Peyer's patch (tissue), 4 donors: ENCODE measurements at places on chromosomes 5 and 9. TPM values are rescaled to one million over a fixed set of nuclear protein-coding genes. Genes with fewer than 3 reads are reported as not detected.

Gene ENTPD2
- total RNA-seq: 29.1 TPM

Gene ATP10B
- total RNA-seq: 106 TPM

Gene SPINK6
- total RNA-seq: not detected

Gene FLT4
- 5.7 TPM for total RNA-seq

Gene SPINK4
- 639 TPM for total RNA-seq

Gene CCIN
- total RNA-seq: not detected

Gene CNTNAP3
- 6.6 TPM for total RNA-seq

Gene C7
- 60.1 TPM for total RNA-seq

Gene SAXO1
- not detected for total RNA-seq

DNA sequence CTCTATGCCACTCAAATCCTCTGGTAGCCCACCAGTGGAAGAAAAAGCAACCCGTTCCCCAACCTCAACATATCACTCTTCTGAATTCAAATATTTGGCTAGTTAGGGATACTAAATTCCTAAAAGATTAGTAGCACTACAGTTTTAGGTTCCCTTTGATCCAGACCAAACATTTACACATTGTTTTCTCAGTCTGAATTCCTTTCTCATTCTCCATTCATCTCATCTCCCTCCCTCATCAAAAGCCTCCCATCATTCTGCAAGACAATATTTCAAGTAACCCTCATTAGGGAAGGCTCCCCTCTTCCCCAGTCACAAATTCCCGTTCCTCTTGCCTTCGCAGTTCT lies 26.3 kb downstream of the ADAM19 start:
- no peak overlapping the region for H3K4me3 ChIP-seq
- H3K27me3 ChIP-seq: no peaks in the 10 kb centered on the region
- DNase-seq: no peak
- no peaks in the 10 kb centered on the region for H3K36me3 ChIP-seq
- H3K4me1 ChIP-seq: no peaks in the 10 kb centered on the region

DNA sequence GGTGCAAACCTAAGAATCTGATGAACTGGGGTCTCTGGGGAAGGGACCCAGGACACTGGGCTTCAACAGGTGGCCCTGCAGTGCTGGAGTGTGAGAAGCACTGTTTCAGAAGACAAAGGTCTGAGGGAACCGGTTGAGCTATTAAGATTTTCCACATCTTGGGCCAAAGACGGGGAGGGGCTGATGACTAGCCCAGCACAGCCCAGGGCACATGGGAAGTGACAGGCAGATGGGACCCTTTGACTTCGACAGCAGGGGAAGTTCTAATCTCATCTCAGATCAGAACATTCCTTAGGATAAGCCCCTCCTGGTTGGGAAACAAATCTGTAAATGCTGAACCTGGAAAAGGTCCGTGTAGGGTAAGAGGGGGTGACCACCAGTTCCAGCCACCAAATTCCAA lies 67.4 kb downstream of the RAPGEF1 start:
- no peak overlapping the region for H3K4me3 ChIP-seq
- H3K27ac ChIP-seq: peak overlapping the region; percentile 80
- H3K36me3 ChIP-seq: no peaks in the 10 kb centered on the region

DNA sequence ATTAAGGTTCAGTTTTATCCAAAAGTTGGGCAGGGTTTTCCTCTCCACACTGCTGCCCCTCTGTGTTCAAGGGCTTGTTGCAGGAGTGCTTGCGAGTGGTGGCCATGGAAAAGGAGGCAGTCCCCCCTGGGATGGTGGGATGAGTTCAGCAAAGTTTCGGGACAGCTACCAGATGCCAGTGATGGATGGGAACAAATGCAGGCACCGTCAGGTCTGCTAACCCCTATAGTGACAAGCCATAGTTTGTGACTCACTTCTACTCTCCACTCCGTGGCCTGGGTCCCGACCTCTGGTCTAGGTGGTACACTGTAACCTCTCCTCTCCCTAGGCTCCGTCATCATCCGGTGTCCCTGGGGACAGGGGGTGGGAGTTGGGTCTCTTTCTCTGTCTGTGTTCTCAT lies 3.8 kb upstream of the RNF14 start:
- H3K27ac ChIP-seq: no peak overlapping the region
- DNase-seq: peak; percentile 22
- peaks cover 6% of the 10 kb centered on the region for H3K4me1 ChIP-seq
- H3K36me3 ChIP-seq: no peaks in the 10 kb centered on the region
- H3K4me3 ChIP-seq: no peak overlapping the region
- H3K27me3 ChIP-seq: no peaks in the 10 kb centered on the region

DNA sequence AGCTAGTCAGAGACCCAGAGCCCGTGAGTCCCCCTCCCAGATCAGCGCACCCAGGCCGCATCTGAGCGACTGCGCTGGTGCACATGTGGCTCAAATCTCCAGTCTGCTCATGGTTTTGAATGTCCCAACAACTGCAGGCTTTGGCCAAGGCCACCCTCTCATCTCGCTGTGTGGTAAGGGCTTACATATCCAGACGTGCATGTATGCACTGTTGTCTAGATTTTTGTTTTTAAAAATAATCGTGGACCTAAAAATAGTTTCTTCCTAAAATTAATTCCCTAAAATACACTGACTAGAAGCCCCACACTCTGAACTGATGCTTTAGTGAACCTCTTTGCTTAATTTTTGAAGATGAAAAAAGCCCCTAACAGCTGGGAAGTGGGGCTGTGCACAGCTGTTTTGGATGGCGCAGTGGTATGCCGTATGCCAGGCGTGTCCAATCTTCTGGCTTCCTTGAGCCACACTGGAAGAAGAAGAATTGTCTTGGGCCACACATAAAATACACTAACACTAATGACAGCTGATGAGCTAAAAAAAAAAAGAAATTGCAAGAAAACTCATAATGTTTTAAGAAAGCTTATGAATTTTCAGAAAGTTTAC lies 143.0 kb upstream of the LHFPL2 start:
- no peaks in the 10 kb centered on the region for H3K36me3 ChIP-seq
- DNase-seq: no peak
- H3K27ac ChIP-seq: no peak overlapping the region
- no peaks in the 10 kb centered on the region for H3K4me1 ChIP-seq

DNA sequence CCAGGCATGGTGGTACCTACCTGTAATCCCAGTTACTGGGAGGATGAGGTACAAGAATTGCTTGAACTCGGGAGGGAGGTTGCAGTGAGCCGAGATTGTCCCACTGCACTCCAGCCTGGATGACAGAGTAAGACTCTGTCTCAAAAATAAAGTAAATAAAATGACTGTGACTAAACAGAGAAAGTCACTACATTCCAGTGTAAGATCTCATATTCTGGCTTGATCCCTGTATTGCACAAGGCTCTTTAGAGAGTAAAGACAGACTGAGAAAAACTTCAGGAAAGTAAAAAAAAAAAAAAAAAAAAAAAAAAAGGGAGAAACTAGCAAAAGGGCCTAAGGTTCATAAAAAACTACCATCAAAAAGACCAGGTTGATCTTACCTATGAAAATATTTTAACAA lies 106.6 kb upstream of the PJA2 start:
- H3K4me3 ChIP-seq: no peak overlapping the region
- H3K4me1 ChIP-seq: no peaks in the 10 kb centered on the region
- H3K27me3 ChIP-seq: no peaks in the 10 kb centered on the region
- H3K27ac ChIP-seq: no peak overlapping the region

DNA sequence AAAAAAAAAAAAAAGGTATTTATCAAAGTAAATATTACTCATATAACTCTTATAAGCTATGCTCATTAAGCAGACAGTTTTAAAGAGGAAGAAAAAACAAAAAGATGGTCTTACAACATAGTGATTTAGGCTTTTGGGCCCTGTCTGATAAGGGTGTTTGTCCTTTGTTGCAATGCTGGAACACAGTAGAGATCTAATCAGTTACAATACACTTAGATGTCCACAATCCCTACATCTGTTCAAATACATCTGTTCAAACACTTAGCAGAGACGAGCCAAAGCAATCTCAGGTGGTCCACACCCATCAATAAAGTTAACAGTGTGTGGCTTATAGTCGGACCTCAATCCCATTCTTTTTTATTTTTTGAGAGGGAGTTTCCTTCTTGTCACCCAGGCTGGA lies 11.0 kb downstream of the PRXL2C start:
- no peaks in the 10 kb centered on the region for H3K27me3 ChIP-seq
- no peaks in the 10 kb centered on the region for H3K4me1 ChIP-seq
- no peaks in the 10 kb centered on the region for H3K36me3 ChIP-seq
- H3K4me3 ChIP-seq: no peak overlapping the region
- no peak for DNase-seq

- no peaks in the 10 kb centered on the region for H3K27me3 ChIP-seq
- H3K27ac ChIP-seq: no peak overlapping the region
- no peak for DNase-seq
- no peaks in the 10 kb centered on the region for H3K36me3 ChIP-seq
These were observed 8.0 kb downstream of the GRIA1 start for GRCh38 chr5:153498516-153498915.

DNA sequence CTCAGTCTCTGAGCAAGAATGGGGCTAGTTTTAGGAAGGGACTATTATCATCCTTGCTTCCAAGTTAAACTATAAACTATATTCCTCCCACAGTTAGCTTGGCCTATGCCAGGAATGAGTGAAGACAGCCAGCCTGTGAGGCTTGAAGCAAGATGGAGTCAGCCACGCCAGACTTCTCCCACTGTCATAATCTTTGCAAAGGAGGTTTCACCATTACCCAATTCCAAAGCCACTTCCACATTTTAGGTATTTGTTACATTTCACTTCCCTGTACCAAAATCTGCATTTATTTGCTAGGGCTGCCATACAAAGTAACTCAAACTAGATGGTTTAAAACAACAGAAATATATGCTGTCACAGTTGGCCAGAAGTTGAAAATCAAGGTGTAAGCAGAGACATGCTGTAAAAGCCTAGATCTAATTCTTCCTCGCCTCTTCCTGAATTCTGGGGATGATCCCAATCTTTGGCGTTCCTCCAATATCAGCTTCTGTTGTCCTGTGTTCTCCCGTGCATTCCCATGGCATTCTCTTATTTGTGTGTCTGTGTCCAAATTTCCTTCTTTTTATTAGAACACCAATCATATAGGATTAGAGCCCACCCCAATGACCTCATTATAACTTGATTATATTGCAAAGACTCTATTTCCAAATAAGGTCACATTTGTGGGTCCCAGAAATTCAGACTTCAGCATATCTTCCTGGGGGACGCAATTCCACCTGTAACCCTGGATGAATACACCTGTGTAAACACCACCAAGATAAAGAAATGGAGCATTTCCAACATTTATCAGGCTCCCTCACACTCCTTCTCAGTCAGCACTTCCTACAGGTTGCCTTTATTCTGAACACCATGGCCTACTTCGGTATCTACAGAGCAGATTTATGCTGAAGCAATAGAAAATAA lies 126.8 kb downstream of the GCNT1 start:
- peak overlapping the region; percentile 11 for H3K27ac ChIP-seq
- H3K4me1 ChIP-seq: no peaks in the 10 kb centered on the region
- no peaks in the 10 kb centered on the region for H3K27me3 ChIP-seq
- no peak for DNase-seq
- no peak overlapping the region for H3K4me3 ChIP-seq
- H3K36me3 ChIP-seq: no peaks in the 10 kb centered on the region

DNA sequence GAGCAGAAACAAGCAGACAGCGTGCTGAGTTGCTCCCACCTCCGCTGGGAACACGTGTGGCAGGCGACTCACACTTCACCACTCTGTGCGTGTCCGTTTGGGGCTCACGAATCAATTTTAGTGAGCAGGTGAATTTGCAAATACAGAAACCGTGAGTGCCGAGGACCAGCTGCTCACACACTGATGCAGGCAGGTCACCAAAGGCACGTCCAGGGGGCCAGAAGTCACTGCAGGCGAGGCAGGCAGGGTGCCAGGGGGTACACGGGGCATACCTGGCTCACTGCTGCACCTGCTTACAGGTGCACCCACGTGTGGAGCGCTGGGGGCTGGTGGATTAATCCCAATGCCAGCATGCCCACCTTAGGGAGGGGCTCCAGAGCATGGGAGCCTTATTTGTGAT lies 68.8 kb downstream of the ZNF354C start:
- DNase-seq: peak; percentile 28
- no peaks in the 10 kb centered on the region for H3K36me3 ChIP-seq
